ENCODE measurements at places on chromosomes 13 and 19.

DNA sequence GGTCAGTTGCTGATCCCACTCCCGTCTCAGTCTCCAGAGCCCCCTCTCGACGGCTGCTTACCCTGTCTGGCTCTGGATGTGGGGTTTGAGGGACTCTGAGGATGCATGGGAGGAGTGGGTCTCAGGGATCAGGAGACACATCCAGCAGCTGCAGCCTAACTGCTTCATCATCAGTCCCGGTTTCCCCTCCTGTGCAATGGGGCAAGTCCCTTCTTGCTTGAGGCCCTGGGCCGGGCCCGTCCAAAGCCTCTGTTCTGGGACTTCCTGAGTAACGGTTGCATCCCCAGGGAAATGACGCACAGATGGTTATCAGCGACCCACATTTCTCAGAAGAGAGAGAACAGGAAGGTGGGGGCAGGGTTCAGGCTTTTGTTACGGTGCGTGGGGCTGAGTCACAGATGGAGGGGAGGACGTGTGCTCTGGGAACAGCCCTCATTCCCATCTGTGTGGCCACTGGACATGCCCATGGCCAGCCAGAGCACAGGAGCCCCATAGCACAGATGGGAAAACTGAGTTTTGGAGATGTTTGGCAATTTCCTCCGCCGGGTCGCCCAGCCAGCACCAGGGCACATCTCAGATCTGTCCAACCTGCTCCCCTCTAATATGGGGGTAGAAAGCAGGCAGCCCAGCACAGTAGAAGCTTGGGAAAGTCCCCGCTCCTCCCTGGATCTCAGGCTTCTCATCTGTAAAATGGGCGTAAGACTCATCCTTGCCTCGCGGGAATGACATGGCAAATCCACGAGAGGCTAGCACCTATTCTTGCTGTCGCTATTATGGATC lies 19.3 kb downstream of the GNA15 start:
- DNase-seq: peak; percentile 99

DNA sequence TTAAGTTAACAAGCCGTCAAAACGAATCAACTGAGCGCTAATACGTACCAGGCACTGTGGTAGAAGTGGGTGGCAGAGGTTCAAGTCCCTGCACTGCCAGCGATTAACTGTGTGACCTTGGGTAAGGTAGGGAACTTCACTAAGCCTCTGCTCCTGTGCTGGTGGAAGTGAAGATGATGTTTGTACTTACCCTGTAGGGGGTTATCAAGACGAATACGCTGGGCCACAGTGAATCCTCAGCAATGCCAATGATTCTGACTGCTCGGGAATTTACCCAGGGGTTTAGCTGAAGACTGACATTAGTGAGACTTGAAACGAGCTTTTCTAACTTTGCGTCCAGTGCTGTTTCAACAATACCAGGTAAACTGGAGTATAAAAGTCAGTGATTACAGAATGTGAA lies 305.3 kb downstream of the FGF9 start:
- no peak for DNase-seq

- DNase-seq: peak; percentile 6
These were observed 9.9 kb upstream of the FPR3 start for GRCh38 chr19:51784922-51785690.

DNA sequence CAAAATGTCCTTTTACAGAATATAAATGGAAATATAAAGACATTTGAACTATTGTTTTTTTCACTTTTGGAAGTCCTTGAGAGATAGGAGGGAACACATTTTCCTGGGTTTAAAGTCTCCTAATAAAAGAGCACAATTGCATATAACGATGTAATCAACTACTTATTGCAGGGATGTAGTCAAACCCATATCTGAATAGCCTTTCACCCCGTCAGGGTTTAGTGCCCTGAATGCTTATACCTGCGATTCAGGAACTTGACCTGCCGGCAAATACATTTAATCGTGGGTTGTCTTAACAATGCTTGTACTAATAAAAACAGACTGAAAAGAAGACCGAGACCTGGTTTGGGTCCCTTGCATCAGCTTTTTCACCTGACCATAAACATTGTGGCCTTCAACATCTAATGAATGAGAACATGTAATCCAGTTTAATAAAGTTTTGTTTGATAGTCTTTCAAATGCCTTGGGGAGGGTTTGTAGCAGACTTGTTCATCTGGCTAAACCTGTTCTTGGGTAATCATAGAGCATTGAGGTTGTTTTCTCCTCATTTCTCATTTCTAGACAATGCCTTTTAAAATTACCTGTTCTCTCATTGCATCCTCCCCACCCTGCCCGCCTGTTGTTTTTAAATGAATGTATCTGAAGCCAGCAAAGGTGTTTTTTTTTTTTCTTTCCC lies 7.0 kb downstream of the KLF5 start:
- DNase-seq: no peak

DNA sequence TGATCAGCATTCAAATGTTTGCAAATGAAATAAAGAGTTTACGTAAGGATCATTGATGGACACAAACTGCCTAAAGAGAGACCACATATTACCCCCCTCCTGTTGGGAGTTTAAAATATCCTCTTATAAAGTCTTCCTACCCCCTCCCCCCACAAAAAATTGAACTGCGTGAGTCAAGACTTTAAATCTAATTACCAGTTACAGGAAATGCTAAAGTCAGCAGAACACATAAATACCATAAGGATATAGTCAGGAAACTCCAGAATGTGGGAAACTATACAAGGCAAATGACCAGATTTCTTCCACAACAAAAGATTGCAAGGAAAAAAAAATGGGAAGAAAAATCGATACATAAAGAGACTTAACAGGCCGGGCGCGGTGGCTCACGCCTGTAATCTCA lies 44.4 kb upstream of the FARP1 start:
- DNase-seq: peak; percentile 24

DNA sequence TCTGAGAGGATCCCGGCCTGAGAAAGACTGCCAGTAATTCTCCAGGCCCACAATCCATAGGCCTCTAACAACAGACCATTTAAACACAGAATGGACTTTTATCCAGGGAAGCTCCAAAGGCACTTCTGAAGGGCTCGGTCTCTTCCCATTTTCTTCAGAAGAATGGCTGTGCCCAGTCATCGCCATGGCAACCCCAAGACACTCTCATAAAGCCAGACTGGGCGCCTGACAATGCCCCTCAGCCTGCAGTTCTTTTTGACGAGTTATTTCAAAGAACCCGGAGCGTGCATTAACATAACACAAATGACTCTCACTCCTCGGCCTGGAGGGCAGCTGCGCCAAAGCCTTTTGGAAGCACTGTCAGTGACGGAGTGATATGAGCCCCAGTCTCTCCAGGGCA lies 61.0 kb downstream of the RASA3 start:
- DNase-seq: no peak

DNA sequence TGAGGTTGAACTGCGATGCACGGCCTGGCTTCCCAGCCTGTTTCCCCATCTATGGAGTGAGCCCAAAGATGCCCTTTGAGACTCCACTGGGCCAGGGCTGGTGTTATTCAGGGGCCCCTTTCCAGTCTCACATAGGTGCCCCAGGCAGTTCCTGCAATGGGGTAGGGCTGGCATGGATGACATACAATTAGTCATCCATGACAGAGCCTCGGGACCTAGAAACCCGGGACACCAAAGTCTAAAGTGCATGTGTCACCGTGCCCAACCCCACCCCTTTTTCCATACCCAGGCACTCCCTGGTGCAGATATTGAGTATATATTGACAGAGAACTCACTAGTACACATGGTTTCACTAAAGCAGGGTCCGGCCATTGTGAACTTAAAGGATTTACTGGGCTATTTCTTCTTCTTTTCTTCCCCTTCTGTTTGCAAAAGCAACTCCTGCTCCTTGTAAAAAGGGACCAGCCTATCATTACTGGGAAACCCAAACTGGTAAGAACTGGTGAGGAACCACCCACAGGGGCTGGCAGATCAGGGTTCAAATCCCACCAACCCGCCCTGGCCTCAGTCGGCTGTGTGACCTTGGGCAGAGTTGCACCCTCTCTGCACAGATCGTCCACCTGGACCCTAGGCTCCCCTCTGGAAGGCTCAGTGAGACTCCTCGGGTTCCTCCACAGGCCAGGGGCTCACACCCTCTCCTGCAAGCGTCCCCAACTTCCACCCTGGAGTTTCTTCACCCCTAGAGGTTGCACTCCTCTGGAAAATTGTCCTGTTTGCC lies 2.7 kb downstream of the B3GNT3 start:
- peak; percentile 78 for DNase-seq

DNA sequence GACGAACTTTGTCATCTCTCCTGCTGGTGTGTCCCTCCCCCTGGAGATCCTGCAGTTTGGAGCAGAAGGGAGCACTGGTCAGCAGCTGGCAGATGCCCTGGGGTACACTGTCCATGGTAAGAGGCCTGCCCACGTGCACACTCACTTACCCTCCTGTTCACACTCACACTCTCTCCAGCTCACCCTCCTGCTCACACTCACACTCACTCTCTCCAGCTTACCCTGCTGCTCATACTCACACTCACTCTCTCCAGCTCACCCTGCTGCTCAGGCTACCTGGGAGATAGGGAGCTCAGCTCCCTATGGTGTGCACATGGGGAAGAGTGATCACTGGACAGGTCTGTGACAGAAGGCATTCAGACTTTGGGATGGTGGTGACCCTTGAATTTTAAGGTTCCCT lies 1.7 kb downstream of the SERPINE3 start:
- DNase-seq: no peak

- DNase-seq: no peak
These were observed 36.0 kb upstream of the MCF2L start for GRCh38 chr13:112932971-112933370.

Data from foreskin fibroblast (primary cell).